ENCODE measurements at places on chromosomes 4 and X. TPM values are rescaled to one million over a fixed set of nuclear protein-coding genes. Genes with fewer than 3 reads are reported as not detected.

HPSE gene
- polyA plus RNA-seq = 1.1 TPM

HSD17B10 gene
- polyA plus RNA-seq = 103 TPM

HMGB2 gene
- 361 TPM for polyA plus RNA-seq

KCND1 gene
- polyA plus RNA-seq = 2.6 TPM

Data from left renal cortex interstitium (tissue), 4 donors.